Forelimb muscle (tissue), 1 donor: ENCODE measurements at places on chromosomes 7 and 10.

DNA sequence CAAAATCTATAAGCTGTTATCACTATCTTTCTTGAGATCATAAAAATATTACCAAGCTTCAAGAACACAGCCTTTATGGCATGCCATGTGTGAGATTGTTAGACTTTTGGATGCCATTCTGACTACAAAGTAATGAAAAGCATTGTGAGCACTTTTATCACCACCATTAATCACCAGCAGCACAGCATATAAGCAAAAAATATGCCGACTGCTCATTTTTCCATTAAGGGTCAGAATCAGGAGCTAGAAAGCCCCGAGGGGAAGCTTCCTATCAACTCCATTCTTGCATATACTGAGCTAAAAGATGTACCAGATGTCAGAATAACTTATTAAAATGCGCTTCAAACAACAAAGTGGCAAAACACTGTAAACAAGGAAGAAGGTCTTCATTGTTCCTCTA, 114.3 kb downstream of the LMBR1 start:
- DNase-seq, result no peak

GRCh38 chr7:82162289-82162688, 281.3 kb downstream of the CACNA2D1 start:
- no peak for DNase-seq

GRCh38 chr7:107564553-107565298, 955 bp downstream of the DUS4L start:
- DNase-seq, result no peak

DNA sequence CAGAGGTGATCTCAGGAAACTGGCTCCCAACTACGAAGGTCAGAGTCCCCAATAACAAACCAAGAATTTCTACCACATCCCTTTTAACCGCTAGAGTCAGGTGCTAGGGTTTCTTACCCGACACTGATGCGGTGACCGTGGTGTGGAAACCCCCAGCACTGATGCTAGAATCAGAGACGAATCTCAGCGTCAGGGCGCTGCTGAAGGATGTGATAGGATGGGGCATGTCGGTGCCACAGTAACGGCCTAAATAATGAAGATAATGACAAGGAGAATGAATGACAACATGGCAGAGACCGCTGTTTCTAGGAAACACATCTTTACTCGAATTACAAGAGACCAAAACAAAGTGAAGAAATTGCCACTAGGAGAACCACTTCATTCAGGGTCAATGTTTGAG, 131.1 kb upstream of the RSU1 start:
- DNase-seq, result no peak

DNA sequence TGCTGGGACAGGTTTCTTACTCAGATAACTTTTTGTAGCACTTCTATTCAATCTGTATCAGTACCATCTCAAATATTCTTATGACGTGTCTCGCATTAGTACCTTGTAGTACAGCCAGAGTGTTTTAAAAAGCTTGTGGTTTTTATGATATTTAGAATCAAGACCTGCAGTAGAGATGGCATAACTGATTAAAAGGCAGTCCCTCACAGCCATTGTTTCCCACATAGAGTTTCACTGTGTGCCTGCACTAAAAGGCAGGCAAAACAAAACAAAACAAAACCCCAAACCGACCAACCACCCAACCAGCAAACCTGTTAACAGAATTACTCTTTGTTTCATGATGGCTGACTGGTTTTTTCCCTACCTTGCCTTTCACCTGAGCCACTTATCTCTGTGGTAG, 221.3 kb upstream of the DGKB start:
- no peak for DNase-seq

DNA sequence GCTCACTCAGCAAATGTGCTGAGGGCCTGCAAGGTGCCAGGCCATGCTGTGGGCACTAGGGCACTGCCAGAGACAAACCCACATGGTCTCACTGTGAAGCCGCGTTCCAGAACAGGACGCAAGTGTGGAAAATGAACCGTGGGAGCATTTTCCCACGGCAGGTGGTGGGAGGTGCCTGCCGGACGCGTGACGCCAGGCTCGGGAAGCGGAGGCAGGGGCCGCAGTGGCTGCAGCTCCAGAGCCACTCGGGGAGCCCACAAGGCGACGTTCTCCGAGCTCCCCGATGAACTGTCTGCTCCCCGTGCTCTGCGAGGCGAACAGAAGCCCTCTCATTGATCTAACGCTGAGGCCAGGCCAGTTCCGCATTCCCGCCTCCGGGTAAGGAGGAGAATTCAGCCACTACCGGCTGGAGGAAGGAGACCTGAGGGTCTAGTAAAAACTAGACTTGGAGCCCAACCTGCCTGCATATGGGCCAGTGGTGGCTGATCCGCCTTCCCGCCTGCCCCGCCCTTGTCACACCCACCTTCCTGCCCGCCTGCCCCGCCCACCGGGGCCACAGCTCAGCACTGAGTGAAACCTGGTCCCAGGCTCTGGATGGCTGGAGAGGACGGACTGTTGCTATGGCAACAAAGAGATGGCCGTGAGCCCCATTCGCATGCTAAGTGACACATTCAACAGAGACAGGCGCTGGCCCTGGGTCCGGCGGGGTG, 13.1 kb downstream of the ADGRA1 start:
- DNase-seq, result no peak

- DNase-seq, result no peak
Measured at GRCh38 chr10:133396035-133396624, 2.2 kb downstream of the MTG1 start.

DNA sequence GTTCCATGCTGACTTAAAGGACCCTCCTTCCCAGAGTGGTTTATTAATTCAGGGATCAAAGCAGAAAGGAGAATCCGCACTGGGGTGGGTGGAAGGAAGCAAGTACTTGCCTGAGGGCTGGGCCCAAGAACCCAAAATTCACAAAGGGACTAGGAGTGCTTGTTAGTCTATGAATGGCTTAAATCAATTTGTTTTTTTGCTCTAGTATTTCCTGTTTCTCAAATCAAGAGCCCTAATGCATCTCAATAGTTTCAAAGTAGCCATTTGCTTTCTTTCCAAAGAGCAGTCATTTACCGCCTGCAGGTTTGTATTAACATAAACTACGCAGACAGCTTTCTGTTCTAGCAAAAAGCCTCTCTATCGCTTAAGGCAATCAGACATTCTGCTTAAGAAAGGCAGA, 44.2 kb upstream of the SLC35G1 start:
- DNase-seq, result no peak

DNA sequence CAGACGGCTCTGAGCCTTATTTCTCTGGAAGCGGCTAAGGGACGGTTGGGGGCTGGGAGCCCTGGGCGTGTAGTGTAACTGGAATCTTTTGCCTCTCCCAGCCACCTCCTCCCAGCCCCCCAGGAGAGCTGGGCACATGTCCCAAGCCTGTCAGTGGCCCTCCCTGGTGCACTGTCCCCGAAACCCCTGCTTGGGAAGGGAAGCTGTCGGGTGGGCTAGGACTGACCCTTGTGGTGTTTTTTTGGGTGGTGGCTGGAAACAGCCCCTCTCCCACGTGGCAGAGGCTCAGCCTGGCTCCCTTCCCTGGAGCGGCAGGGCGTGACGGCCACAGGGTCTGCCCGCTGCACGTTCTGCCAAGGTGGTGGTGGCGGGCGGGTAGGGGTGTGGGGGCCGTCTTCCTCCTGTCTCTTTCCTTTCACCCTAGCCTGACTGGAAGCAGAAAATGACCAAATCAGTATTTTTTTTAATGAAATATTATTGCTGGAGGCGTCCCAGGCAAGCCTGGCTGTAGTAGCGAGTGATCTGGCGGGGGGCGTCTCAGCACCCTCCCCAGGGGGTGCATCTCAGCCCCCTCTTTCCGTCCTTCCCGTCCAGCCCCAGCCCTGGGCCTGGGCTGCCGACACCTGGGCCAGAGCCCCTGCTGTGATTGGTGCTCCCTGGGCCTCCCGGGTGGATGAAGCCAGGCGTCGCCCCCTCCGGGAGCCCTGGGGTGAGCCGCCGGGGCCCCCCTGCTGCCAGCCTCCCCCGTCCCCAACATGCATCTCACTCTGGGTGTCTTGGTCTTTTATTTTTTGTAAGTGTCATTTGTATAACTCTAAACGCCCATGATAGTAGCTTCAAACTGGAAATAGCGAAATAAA, 175.5 kb downstream of the RNF216 start:
- no peak for DNase-seq

GRCh38 chr7:79528421-79528820, 75.0 kb upstream of the MAGI2 start:
- DNase-seq, result no peak

- DNase-seq, result no peak
Measured at GRCh38 chr7:150463461-150463860, 13.0 kb downstream of the GIMAP8 start.

- no peak for DNase-seq
Measured at GRCh38 chr10:78981970-78982281, 86.8 kb upstream of the ZMIZ1 start.

- no peak for DNase-seq
Measured at GRCh38 chr10:93440591-93441091, 41.5 kb downstream of the MYOF start.

GRCh38 chr10:122461367-122461728, at the start of gene HTRA1:
HTRA1 (plus strand) TSS chr10:122461553; CDS start chr10:122461653, 100 bp downstream.
- no peak for DNase-seq

- peak; percentile 47 for DNase-seq
Measured at GRCh38 chr7:7099584-7100014, 82.7 kb upstream of the C1GALT1 start.

DNA sequence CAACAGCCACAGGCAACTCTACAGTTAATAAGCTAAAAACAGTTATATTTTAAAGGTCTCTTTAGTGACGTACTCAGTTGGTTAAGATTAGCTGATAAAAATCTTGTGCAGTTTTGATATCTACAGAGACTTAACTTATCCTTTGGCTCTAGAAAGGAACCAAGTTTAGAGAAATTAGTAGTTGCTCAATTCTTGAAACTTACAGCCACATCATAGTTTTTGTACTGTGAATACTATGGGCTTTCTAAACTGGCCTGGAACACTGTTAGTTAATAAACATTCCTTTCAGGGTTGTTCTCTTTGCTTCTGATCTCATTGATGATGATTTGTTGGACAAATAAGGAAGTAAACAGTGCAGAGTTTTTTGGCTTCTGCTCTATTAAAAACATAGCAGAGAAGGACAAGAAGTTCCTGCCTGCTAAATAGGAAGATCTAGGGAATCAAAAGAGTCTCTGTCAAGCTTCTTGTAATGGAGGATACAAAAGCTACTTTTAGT, 73.1 kb downstream of the MKLN1 start:
- DNase-seq, result no peak

DNA sequence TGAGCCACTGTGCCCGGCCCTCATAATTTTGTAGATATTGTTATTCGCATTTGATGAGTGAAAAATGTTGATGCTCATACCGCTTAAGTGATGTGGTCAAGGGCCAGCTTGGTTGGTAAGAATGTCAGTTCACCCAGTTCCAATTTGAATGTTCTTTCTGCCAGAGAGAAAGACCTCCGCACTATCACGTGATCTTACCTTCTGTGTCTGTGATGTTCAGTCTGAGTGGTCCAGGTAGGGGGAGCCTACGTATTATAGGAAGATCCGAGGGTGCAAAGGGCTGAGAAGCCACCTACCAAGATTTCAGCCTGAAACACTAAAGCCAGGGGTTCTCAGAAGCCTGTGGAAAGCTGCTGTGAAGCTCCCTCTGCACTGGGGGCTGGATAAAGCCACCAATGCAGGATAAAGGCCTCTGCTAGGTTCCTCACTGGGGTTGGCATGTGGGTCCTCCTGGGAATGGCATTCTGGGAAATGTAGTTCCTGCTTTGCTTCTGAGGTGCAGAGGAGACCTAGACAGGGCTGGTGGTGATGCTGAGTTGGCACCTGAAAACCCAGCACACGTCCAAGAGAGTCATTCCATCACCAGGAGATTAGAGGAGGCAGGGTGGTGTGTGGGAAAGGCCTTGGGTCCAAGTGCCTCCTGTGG, 64.7 kb upstream of the AOAH start:
- no peak for DNase-seq

- no peak for DNase-seq
Measured at GRCh38 chr10:98257961-98258360, 10.0 kb downstream of the LOXL4 start.

DNA sequence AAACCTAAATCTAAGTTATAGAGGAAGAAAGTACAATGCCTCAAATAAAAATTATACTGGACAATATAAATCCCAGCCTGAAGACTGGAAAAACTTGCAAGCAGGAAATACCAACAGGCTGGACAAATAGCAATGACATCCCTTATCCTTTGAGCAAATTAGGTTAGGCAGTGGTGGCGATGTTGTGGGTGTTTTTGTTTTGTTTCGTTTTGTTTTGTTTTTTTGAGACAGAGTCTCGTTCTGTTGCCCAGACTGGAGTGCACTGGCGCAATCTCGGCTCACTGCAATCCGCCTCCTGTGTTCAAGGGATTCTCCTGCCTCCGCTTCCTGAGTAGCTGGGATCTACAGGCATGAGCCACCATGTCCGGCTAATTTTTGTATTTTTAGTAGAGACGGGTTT, 57.3 kb upstream of the TES start:
- no peak for DNase-seq

DNA sequence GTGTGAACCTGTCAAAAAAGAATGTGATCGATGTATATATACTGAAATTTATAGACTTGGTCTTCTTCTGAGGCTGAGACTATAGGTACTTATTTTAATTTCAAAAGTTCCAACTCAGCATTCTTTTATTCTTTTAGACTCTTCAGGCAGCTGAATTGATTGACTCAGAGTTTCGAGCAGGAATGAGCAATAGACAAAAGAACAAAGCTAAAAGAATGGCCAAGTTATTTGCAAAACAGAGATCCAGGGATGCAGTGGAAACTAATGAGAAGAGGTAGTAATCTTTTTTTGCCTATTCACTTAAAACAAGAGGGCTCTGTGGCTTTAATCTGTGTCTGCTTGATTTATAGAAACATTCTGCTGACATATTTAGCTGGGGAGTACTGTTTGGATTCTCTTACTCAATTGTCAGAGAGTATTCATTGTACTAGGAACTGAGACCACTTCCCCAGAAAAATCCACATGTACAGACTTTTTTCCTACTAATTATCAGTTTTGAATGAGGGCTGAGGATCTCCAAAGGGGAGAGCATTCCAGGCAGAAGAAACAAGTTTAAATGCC, 30.1 kb downstream of the BTAF1 start:
- no peak for DNase-seq

GRCh38 chr7:30412782-30413504, 65.6 kb downstream of the NOD1 start:
- DNase-seq, result no peak

DNA sequence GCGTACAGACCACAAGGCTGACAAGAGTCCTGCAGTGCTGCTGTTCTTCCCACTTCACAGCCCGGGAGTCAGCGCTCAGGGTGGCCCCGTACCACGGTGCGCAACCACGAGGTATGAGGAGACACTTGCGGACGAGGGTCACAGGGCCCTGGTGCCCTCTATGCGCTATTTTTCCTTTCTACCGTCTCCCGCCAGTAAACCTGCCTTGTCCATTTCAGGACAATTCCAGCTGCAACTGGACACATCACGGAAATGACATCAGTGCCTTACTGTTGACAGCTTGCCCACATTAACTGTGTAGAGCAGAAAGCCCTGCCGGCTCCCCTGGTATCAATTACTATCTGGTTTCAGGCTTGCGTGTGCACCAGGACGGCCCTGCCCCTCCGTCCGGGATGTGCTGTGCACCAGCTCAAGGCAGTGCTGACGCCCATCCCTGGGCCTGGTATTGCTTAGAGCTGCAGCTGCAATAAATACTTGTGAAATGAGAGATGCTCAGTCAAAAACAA, 65.1 kb downstream of the ZRANB1 start:
- DNase-seq, result peak; percentile 46

- DNase-seq, result no peak
Measured at GRCh38 chr10:9825491-9826018, 1192.1 kb upstream of the CELF2 start.

- no peak for DNase-seq
Measured at GRCh38 chr7:47759056-47759706, 177.3 kb upstream of the TNS3 start.
